ENCODE measurements at places on chromosomes 2 and 18. TPM values are rescaled to one million over a fixed set of nuclear protein-coding genes. Genes with fewer than 3 reads are reported as not detected.

- H3K4me3 ChIP-seq, result no peak overlapping the region
- no peaks in the 10 kb centered on the region for H3K4me1 ChIP-seq
- H3K27ac ChIP-seq, result no peak overlapping the region
- no peaks in the 10 kb centered on the region for H3K27me3 ChIP-seq
Measured at GRCh38 chr2:53994818-53995808, 24.3 kb upstream of the PSME4 start.

FZD7 gene
- 56.4 TPM for total RNA-seq

DNA sequence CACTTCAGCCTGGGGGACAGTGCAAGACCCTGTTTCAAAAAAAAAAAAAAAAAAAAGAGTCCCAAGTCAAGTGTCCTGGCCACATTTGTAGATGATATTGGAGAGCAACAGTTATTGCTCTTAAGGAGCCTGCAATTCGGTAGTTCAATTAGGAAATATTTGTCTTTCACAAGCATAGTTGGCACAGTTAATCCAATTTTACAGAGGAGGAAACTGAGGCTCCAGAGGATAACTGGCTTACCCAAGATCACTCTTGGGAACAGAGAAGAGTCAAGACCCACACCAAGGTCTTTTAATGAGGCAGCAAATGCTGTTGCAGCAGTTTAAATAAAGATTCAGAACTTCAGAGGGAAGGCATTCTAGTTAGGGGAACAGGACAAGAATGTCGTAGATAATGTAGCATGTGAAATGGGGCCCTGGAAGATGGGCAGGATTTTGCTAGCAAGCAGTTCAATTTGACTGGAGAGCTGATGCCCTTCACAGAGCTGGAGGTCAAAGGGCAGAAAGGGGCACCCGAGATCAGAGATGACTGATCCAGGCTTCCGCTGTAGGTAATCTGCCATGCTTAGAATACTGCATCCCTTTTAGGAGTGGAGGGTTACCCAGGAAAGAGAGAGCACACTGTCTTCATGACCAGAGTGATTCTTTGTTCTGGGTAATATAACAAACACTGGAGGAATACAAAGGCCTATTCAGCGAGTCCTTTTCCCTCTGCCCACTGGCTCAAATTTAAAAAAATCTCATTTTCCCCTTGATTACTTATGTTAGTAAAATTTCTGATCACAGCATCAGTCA lies 3.0 kb downstream of the NPC1 start:
- H3K4me1 ChIP-seq, result peaks cover 56% of the 10 kb centered on the region
- no peaks in the 10 kb centered on the region for H3K27me3 ChIP-seq
- no peak for DNase-seq
- H3K4me3 ChIP-seq, result no peak overlapping the region

POMC gene
- 5.8 TPM for total RNA-seq

GRCh38 chr18:24068945-24069693 lies 54.6 kb downstream of the TTC39C start:
- no peaks in the 10 kb centered on the region for H3K27me3 ChIP-seq
- H3K36me3 ChIP-seq, result peaks cover 9% of the 10 kb centered on the region
- peaks cover 4% of the 10 kb centered on the region for H3K4me1 ChIP-seq
- H3K4me3 ChIP-seq, result no peak overlapping the region
- no peak for DNase-seq
- H3K27ac ChIP-seq, result no peak overlapping the region

DNA sequence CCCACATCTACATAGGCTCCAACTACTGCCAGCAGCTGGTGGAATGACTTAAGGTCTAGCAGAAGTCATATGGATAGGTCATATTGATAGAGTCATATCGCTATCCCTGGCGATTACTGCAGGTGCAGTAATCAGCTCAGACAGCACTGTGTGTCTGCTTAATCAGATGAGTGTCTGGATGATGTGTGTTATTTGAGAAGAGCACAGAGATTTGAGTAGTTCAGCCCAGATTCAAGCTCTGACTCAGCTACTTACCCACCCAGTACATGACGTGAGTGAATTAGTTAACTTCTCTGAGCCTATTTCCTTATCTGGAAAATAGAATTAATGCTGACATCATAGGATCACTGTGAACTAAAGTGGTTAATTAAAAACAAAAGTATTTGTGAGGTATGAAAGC lies 78.9 kb downstream of the EHD3 start:
- no peaks in the 10 kb centered on the region for H3K27me3 ChIP-seq
- DNase-seq, result peak; percentile 66
- H3K4me3 ChIP-seq, result no peak overlapping the region
- peaks cover 13% of the 10 kb centered on the region for H3K4me1 ChIP-seq
- no peaks in the 10 kb centered on the region for H3K36me3 ChIP-seq

GRCh38 chr18:61949946-61950345 lies 57.1 kb upstream of the RNF152 start:
- no peaks in the 10 kb centered on the region for H3K27me3 ChIP-seq
- H3K36me3 ChIP-seq, result no peaks in the 10 kb centered on the region
- no peak overlapping the region for H3K4me3 ChIP-seq
- no peak overlapping the region for H3K27ac ChIP-seq
- peak; percentile 48 for DNase-seq

DNA sequence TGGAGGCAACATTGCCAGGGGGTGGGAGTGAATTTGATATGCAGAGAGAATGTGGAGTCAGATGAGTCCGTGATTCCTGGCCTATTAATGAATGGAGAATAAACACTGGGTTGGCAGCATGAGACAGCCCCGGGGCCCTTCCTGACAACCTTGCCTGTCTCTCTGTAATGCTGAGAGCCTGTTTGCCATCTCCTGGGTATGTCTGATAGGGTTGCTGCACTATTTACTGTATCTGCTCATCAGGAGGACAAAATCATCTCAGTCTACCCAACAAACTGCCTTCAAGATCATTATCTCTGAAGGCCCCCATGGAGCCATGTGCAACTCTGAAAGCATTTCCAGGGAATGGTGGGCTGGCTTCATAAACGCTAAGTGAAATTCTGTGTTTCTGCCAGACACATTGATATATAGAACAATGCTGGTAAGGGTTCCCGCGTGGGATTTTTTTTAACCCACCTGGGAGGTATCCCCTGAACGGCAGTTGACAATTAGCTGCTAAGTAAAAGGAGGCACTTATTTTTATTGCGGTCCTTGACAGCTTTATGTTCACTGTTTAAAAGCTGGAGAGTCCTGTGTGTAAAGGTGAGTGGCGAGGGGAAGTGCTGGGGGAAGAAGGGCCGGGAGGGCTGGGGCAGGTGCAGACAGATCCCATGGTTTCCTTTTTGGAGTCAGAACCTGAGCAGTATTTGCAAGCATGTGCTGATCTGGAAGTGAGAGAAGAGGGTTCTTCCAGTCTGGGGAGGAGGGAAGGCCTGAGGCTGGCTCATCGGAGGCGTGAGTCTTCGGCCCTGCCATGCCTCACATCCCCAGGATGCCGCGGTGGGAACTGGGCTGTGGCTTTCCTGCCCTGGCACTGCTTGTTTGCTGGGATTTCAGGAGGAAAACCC lies 64.8 kb downstream of the ARHGAP25 start:
- no peak for DNase-seq
- no peak overlapping the region for H3K4me3 ChIP-seq
- H3K36me3 ChIP-seq, result no peaks in the 10 kb centered on the region
- no peaks in the 10 kb centered on the region for H3K4me1 ChIP-seq
- no peak overlapping the region for H3K27ac ChIP-seq

DNA sequence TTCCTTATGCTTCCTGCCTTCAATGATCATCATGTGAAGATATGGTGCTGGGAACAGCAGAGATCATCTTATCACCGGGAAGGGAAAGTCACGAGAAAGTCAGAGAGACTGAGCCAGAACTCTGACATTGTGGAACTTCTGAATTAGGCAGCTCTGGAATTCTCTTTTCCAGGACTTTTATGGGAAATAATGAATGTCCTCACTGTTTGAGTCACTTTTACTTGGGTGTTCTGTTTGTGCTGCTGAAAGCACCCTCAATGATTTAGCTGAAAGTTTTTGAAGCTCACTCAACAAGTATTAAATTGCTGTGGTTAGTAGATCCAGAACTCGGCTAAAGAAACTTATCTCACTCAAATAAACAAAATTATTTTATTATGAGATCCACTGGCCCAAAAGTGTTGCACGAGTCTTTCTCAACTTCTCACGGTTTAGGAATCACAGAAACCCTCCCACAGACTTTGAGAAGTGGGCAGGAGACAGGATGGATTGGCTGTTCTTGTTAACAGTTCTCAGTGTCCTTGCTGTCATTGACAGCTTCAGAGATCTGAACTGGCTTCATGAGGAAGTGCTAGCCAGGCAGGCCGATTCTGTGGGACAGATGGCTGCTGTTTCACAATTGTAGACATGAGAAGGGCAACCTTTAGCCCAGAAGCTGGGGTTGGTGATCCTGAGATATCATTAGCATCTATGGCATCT lies 26.4 kb upstream of the ATRAID start:
- peaks cover 40% of the 10 kb centered on the region for H3K4me1 ChIP-seq
- peak overlapping the region; percentile 31 for H3K4me3 ChIP-seq
- peak overlapping the region; percentile 87 for H3K27ac ChIP-seq
- H3K36me3 ChIP-seq, result no peaks in the 10 kb centered on the region
- peak; percentile 79 for DNase-seq

APCDD1 gene
- total RNA-seq, result not detected

GPBAR1 gene
- not detected for total RNA-seq

- H3K4me1 ChIP-seq, result no peaks in the 10 kb centered on the region
- no peaks in the 10 kb centered on the region for H3K36me3 ChIP-seq
- no peaks in the 10 kb centered on the region for H3K27me3 ChIP-seq
- no peak overlapping the region for H3K27ac ChIP-seq
- no peak for DNase-seq
Measured at GRCh38 chr2:192749611-192750200, 555.0 kb upstream of the TMEFF2 start.

- no peaks in the 10 kb centered on the region for H3K4me1 ChIP-seq
- no peak overlapping the region for H3K4me3 ChIP-seq
- no peaks in the 10 kb centered on the region for H3K36me3 ChIP-seq
- no peaks in the 10 kb centered on the region for H3K27me3 ChIP-seq
- no peak overlapping the region for H3K27ac ChIP-seq
Measured at GRCh38 chr2:33457556-33458247, 18.7 kb upstream of the RASGRP3 start.

- H3K27ac ChIP-seq, result no peak overlapping the region
- H3K4me1 ChIP-seq, result peaks cover 17% of the 10 kb centered on the region
- no peak overlapping the region for H3K4me3 ChIP-seq
- H3K36me3 ChIP-seq, result no peaks in the 10 kb centered on the region
- no peak for DNase-seq
- H3K27me3 ChIP-seq, result peaks cover 28% of the 10 kb centered on the region
Measured at GRCh38 chr18:27717816-27718215, 459.1 kb downstream of the CDH2 start.

DNA sequence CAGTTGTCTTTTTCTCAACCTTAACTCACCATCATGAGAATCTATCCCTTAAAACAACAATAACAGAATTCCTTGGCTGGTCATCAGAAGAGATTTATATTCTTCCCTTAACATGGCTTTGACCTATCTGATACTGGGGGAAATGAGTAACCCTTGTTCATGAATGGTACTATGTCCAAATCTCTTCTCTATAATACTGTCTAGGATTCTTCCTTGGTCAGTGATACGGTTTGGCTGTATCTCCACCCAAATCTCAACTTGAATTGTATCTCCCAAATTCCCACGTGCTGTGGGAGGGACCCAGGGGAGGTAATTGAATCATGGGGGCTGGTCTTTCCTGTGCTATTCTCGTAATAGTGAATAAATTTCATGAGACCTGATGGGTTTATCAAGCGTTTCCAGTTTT lies 282.0 kb upstream of the SIX2 start:
- no peak overlapping the region for H3K4me3 ChIP-seq
- H3K27me3 ChIP-seq, result no peaks in the 10 kb centered on the region
- peak; percentile 37 for DNase-seq
- H3K27ac ChIP-seq, result no peak overlapping the region

GRCh38 chr2:19866771-19867170 lies 35.0 kb downstream of the TTC32 start:
- no peaks in the 10 kb centered on the region for H3K36me3 ChIP-seq
- peaks cover 4% of the 10 kb centered on the region for H3K4me1 ChIP-seq
- DNase-seq, result no peak
- no peak overlapping the region for H3K4me3 ChIP-seq
- no peaks in the 10 kb centered on the region for H3K27me3 ChIP-seq

FBXO41 gene
- total RNA-seq, result 1.0 TPM

GRCh38 chr2:26767894-26768487 lies 3.9 kb downstream of the SLC35F6 start:
- no peak overlapping the region for H3K4me3 ChIP-seq
- peaks cover 42% of the 10 kb centered on the region for H3K4me1 ChIP-seq

SLC40A1 gene
- not detected for total RNA-seq

ARHGAP28 gene
- total RNA-seq, result 0.63 TPM

DNA sequence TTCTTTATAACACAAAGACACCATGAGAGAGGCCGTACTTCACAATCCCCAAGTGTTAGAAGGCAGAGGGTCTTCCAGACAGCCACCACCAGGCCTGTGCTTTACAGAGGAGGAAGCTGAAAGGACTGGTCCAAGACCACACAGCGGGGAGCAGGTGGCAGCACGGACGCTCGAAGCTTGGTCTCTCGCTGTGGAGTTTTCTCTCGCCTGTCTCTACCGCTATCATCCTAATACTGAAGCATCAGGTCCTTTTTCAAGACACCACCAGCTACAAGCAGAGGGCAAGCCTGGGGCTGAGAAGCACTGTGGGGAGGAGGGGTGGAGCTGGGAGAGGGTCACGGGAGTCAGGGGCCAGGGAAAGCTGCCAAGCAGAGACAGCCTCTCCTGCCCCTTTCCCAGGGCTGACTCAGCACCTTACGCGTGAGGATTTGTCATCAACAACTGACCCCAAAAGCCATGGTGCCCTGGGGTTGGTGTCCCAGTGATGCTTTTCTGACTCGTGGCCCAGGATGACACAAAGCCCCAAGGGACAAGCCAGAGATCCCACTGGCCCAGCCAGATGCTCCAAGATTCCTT lies 31.9 kb upstream of the FOSL2 start:
- H3K4me3 ChIP-seq, result no peak overlapping the region
- no peaks in the 10 kb centered on the region for H3K36me3 ChIP-seq
- H3K27ac ChIP-seq, result no peak overlapping the region
- H3K4me1 ChIP-seq, result peaks cover 1% of the 10 kb centered on the region

DNA sequence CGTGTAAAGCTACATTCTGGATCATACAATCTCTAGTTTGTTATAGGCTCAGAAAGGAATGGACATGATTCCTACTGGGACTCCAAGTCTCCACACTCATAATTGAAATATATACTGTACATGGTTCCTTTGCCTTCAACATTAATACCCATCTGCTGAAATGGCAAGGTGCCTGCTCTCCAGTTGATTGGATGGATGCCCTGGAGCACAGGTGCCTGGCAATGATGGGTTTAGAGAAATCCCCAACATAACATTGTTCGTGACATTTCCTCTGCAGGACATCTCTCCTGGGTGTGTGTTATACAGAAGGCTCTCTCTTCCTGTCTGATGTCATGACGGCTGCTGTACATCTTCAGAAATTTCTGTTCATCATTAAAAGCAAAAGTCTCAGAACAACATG lies 449.7 kb upstream of the CWC22 start:
- H3K4me3 ChIP-seq, result no peak overlapping the region
- H3K27ac ChIP-seq, result no peak overlapping the region
- no peak for DNase-seq
- no peaks in the 10 kb centered on the region for H3K27me3 ChIP-seq

DNA sequence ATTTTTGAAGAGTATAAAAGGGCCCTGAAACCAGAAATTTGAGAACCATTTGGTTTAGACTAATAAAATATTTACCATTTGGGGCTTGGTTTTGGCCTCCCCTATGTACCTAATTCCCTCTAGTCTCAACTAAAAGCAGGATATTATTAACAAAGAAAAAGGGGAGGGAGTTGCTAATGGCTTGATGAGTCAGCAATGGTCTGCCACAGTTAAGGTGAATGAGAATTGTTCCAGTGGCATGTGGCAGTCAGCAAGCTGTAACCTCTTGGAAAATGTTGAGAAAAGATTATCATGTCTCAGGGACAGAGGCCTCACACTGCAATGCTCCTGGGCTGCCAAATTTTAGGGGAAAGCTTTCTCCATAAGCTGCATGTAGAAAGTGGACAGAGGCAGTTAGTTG lies 20.1 kb upstream of the SLC39A10 start:
- peak; percentile 24 for DNase-seq
- no peaks in the 10 kb centered on the region for H3K27me3 ChIP-seq
- H3K36me3 ChIP-seq, result no peaks in the 10 kb centered on the region
- no peak overlapping the region for H3K27ac ChIP-seq
- H3K4me1 ChIP-seq, result 0 out of 2 replicates have a peak, but pooled peaks cover 3% of the 10 kb centered on the region

Measured in GM23248 (cell line).